ENCODE measurements at places on chromosomes 2 and 18.

DNA sequence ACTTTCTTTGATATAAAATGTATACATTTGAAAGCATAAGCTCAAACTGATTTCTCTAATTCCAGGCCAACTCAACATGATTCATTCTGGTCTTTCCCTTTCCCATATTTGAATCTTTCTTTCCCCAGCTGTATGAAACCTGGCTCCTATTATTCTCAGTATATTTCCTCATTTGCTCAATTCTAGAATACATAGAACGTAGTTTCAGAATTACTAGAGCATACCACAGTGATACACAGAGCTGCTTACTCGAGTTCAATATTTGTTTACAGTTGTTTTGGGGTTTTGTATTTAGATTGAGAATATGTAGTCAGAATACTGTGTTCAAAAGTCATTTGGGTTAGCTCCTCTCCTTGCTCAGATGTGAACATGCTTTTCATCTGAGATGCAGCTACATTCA lies 43.0 kb downstream of the TNFRSF11A start:
- no peak for DNase-seq

DNA sequence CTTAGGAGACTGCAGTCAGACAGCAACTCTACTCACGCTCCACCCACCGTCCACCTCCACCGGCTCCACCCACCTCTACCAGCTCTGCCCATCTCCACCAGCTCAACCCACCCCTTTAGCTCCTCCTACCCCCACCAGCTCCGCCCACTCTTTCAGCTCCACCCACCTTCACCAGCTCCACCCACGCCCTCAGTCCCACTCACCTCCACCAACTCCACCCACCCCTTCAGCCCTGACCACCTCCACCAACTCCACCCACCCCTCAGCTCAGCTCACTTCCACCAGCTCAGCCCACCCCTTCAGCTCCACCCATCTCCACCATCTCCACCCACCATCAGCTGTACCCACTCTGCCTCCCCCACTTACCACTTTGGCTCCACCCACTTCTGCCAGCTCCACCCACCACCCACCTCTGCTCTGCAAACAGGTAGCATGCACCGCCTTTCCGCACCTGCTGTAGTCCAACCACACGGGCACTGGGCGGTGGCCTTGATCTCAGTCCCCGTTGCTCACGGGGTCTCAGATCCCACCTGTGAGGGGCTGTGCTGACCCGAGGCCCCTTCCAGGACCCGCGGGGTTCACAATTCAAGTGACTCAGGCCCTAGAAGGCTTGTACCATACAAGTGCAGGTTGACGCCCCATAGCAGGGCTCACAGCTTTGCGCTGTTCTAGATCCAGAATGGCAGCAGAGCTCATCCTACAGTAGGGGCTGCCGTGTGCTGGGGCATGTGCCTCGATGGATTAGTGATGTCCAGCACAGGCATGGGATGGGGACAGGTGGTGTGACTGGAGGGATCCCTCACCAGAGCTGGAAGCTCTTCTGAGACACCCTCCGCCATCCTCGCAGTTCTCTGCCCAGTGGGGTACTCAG lies 77.2 kb upstream of the OTOS start:
- DNase-seq = peak; percentile 70

DNA sequence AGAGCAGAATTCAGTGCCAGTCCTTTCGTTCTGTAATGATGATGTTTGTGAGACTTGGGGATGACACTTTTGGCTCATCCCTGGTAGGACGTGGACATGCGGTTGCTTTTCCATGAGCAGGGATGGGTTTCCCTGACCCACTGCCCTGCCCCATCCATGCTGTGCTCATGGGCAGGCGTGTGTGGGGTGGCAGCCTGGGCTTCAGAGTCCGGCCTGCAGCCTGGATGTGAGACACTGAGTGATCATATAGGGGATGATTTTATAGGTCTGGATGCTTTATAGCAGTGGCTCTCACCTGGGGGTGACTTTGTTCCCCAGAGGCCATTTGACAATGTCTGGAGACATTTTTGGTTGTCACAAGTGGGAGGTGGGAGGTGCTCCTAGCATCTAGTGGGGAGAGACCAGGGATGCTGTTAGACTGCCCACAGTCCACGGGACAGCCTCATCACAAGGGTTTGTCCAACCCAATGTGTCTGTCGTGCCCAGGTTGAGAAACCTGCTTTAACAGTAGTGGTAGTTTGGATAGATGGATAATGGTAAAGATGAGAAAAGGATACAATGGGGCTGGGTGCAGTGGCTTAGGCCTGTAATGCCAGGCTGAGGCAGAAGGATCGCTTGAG lies 38.9 kb downstream of the LDLRAD4 start:
- no peak for DNase-seq

- DNase-seq = no peak
These were observed 193.3 kb upstream of the SPHKAP start for GRCh38 chr2:228374741-228375140.

- DNase-seq = no peak
These were observed 116.1 kb upstream of the CYP26B1 start for GRCh38 chr2:72263776-72264060.

- DNase-seq = peak; percentile 84
These were observed 19.1 kb upstream of the ARHGAP25 start for GRCh38 chr2:68715353-68716041.

- no peak for DNase-seq
These were observed 8.8 kb downstream of the PPP1R7 start for GRCh38 chr2:241159116-241159515.

GRCh38 chr2:40783704-40784103 lies 331.8 kb upstream of the SLC8A1 start:
- DNase-seq = no peak

- DNase-seq = no peak
These were observed 49.3 kb downstream of the TNP1 start for GRCh38 chr2:216810399-216811160.

GRCh38 chr18:59744271-59744721 lies 47.1 kb upstream of the CCBE1 start:
- no peak for DNase-seq

DNA sequence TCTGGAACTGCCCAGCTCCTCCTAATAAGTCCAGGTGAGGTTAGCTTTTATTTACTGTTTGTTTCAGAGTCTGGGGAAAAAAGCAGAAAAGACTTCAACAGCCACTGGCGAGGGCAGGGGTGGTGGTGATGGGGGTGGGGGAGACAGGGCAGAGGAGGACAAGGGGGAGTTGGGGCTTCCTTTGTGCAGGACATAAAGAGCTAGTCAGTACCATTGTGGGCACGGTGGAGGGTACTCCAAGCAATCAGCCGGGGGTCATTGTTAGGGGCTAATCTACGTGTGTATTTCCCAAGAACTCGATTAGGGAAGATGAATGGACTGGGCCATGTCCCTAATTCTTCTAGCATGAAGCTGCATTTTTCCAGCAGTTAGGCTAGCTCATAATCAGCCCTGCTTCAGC lies 2.8 kb upstream of the RAX start:
- no peak for DNase-seq

GRCh38 chr2:152647552-152647951 lies 69.7 kb downstream of the PRPF40A start:
- DNase-seq = no peak

- no peak for DNase-seq
These were observed 67.0 kb downstream of the SP3 start for GRCh38 chr2:173898178-173898668.

DNA sequence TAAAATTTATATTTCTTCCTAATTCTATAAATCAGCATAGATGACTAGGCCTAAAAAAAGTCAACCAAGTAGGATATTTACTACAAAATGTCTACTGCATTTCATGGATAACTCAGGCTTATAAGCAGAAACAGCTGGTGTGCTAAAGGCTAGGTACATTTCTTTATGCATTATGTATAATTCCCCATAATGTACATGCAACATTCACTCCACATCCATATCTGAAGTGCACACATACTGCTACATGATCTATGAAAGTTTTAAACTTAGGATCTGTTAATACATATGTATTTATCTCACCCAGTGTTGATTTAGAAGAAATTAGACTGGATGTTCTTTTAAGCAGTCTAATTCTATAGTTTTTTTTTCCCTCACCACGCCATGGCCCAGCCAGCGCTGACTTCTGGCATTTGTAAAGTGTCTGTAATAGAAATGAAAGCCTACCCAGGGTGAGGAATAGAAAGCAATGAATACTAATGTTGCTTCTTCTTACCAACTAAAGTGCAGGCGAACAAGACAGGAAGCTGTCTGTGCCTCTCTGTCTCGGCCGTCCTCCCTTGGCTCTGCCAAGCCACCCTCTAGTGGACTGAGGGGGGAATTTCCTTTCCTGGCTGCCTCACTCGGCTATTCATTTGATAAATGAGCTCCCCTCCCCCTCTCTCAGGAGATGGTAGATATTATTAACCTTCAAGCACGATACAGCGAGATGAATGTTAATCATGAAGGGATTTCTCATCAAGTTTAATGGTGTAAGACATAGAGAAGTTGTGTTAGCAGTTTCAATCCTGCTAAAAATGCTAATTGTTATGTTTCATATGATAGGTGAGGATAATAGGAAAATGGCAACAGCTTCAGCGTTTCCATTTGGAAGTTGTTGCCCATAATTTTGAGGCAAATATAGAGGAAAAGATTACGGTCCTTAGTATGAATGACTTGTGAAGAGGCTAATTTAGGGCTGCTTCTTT lies 384.5 kb downstream of the MTX2 start:
- DNase-seq = peak; percentile 73

GRCh38 chr2:219398721-219399363 lies 11.1 kb upstream of the DNPEP start:
- no peak for DNase-seq

All from iPS-NIHi11 (cell line).